Left cardiac atrium (tissue), 4 donors: ENCODE measurements at places on chromosomes 1 and 21. TPM values are rescaled to one million over a fixed set of nuclear protein-coding genes. Genes with fewer than 3 reads are reported as not detected.

DNA sequence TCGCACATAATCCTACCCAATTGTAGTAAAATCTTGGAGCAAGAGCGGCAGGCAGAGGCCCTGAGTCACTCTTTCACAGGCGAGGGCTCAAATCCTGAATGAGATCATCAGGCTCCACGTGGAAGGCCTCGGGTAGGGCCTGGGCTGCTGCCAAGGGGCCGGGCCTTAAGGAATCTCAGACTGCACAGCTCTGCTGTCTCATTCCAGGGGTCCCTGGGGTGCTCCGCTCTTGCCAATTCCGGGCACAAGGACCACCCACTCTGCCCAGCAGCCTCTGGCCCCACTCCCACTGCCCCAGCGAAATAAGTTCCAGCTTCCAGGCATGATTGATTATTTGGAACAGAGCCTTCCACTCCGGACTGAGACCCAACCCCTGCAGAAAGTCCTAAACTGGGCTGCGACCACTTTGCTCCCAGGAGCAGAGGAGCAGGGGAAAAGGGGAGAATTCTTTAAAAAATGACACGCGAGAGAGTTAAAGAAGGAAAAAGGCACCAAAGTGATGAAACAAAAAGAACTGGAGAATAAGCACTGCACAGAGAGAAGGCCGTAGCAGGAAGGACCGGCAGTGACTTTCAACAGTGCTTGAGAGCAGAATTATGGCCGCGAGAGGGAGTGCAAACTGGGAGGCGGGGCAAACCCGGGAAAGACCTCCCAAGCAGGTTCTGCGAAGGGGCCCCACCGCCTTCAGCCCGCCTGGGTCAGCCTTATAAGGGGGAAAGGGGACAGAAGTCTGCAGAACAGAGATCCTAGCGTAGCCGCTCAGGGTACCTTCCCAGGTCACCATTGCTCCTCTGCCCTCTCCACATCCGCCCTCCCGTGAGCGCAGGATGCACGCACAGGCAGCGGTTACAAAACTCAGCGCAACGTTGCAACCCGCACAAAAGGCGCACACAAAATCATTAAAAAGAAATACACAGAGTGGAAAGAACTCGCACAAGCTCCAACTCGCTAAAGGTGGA, 2.0 kb downstream of the ADAMTS1 start:
- peak; percentile 93 for DNase-seq

DNA sequence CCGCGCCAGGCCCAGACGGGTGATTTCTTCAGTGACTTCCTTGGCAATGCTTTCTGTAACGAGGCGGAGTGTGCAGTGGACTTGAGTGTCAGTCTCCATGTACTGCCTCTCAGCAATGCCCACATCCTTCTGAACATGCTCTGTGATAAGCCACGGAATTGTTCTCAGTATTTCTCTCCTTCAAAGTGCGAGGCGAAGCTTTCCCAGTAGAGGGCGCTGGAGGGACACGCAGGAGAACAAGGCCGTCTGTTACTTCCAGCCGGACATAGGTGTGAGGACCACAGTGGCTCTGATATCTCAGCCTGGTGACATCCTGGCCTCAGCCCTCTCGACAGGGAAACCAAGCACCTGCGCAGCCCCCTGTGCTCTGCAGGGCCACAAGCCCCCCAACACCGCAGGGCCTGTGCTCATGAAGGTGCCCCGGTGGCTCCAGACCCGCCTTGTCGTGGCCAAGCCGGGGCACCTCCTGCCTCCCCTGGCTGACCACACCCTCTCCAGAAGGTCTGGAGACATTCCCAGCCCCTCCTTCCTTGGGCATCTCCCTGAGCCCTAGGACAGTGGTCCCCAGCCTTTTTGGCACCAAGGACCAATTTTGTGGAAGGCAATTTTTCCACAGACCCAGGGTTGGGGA, 46.1 kb upstream of the BACE2 start:
- DNase-seq: peak; percentile 84

DNA sequence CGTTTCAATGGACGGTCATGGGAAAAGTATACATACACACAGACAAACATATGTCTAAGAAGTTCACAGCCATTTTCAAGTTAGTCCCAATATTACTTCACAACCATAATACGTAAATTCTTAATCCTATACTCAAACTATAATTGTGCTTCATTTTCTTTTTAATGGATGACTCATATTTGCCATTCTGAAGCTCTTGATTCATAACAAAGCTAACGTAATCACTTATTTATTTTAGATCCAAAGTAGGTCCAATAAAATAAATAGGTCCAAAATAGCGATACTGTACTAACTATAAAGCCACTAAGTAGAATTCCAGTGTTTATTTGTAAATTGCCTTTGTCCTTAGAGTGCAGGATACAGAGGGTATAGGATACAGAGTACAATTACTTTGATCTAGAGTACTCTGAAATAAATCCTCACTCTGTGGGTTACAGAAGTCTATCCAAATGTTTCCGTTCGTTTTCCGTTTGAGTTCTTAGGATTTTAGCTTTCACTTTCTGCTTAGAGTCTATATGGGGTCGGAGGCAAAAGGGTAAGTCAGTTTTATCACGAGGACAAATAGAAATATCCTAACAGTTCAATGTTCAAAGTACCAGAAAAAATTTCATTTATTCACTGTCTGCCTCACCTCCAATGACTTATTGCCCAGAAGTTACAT, 8.8 kb upstream of the C1orf115 start:
- no peak for DNase-seq

DNA sequence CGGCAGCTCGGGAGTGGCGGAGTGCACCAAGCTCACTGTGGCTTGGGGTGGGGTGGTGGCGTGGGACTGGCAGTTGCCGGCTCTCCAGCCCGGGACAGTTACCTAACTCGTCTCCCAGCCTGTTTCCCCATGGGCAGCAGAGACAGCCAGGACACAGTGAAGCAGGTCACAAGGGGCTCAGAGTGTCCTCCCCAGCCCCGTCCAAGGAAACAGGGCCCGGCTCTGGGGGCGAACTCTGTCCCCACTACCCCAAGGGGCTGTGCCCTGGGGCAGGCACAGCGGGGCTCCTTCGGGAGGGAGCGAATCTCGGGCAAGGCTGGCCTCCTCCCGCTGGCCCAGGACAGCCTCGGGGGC, 759 bp downstream of the GPR157 start:
- DNase-seq: peak; percentile 57

DNA sequence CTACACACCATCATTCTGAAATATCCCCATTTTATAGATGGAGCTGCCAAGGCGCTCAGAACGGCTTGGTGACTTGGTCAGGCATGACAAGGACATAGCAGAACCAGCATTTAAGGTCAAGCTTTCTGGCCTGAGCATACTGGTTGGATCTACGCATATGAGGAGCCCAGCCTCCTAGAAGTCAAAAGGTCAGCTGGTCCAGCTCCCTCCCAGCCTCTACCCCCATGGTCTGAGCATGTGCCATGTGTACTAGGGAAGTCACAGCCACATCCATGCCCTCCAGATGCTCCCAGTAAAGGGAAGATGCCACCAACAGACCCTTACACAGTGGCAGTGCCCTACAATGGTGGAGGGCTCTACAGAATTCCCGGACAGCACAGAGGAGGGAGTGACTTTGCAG, 96.7 kb downstream of the EPHB2 start:
- no peak for DNase-seq

DNA sequence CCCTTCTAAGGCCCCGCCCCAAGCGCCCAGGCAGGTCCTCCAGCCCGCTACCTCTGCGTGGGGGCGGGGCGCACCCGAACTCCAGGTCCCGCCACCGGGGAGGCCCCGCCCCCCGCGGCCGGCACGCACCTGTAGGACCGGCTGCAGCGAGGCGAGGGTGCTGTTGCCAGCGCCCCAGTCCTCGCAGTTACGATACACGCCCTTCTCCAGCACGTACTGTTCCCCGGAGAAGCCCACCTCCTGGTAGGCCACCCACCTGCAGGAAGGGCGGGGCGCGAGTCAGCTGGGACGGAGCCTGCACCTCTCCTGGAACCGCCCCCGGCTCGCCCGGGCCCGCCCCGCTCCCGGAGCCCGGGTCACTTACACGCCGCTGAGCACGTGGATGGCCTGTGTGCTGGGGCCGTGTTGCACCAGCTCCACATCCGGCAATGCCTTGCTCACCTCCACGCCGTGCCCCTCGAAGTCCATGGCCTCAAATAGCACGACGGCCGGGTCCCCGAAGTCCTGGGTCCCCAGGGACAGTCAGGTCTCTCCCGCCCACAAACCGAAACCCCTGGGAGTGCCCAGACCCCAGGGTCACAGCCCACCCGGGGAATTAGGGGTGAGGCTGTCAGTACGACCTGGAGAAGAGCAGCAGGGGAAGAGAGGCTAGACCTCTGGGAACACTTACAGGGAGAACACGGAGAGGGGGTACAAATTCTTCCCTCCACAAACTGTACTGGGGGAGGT, 17.3 kb downstream of the CRYBG2 start:
- DNase-seq: peak; percentile 76

DNA sequence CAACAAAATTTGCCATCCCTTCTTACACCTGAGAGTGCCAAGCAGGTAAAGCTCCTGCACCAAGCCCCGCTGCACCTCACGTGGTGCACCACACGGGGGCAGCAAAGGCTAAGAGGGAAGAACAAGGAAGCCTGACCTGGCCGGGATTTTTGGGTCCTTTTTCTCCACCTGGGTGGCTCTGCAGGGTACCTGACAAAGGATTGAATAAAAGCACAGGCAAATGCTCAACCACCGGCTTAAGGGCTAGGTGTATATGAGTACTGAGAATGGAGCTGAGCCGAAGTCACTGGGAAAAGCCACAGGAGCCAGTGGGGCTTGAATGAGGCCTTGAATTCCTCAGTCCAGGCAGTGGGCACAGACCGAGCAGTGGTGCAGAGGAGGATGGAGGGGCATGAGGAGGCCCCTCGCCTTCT, 36.4 kb downstream of the ZNF697 start:
- DNase-seq: peak; percentile 61

DNA sequence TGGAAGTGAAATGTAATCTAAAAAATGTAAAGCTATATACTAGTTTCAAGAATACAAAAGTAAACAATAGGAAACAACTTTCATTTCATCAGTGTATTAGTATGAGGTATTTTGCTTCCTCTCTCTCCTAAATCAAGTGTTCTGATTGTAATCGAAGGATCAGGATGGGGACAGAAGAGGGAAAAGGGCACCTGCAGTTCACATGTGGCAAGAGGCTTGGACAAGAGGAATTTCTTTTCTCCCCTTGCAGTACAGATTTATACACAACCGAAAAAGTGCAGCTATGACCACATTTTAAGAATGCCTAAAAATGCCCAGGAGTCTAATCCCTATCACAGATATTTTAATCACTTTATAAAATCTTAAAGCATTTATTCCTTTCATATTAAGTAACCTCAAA, 63.7 kb downstream of the NRIP1 start:
- no peak for DNase-seq

DNA sequence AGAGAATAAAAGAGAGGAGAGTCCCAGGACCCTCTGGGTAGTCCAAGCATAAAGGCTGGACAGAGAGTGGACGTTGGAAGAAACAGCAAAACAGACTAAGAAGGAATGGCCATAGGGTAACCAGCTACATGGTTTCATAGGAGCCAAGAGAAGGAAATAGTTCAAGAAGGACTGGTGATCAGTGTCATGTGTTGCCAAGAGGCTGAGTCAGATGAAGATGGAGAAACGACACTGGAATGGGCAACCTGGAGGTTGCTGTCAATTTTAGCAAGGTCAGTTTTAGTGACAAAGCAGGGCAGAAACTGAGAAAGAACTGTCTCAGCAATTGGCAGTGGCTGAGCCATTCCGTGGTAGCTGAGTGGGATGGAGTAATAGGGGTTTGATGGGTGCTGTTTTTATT, 41.4 kb downstream of the HMGB4 start:
- no peak for DNase-seq

TRNP1 gene
- 40.6 TPM for total RNA-seq

ATP6V1G3 gene
- total RNA-seq: not detected

CLEC20A gene
- total RNA-seq: not detected

ARHGEF19 gene
- total RNA-seq: 4.7 TPM

TMEM200B gene
- total RNA-seq: 4.7 TPM

KIF17 gene
- total RNA-seq: 3.2 TPM

CFHR1 gene
- total RNA-seq: 0.21 TPM

LYST gene
- total RNA-seq: 10.7 TPM
